GM13976 (cell line): ENCODE measurements at places on chromosomes 5 and 9.

DNA sequence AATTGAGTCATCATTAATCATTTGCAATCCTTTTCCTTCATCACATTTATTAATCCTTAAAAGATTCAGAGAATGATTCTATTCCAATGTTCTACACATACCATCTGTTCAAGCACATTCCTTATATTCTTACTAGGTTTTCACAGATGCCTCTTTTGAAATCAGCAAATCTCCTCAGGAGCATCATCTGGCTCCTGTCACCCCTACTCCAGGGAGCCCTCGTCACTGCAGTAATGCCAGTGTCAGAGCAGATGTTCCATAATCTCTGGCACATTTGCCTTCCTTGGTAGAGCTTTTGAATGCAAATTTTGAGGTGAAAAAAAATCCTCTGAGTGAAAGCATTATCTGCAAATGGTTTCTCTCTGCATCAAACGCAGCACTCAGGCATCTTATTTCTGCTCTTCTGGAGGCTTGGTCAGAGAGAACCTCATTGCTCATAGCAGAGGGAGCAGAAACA is 7.6 kb upstream of the KCNV2 start:
- DNase-seq = no peak

DNA sequence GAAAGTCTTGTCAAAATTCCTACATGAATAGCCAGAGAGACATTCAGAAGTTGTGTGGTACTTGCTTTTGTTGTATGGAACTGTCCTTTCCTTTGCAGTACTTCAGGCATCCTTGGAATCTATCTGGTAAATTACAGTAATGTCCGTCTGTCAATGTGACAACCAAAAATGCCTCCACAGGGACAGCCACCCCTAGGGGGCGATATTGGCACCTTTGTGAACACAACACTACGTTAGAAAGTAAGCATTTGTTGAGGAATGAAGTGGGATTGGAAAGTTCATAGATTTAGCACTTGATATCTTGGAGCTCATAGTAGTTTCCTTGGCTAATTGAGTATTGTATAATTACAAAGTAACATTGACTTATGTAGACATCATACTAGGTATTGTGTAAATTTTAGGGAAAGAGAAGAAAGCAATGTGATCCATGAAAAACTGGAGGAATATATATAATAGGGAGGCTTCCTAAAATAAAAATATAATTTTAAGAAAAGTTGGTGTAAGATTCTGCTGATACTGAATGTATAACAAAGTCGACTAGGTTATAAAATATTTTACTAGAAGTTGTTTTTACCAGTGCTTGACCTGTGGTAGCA is 32.7 kb downstream of the TMEFF1 start:
- peak; percentile 51 for DNase-seq

DNA sequence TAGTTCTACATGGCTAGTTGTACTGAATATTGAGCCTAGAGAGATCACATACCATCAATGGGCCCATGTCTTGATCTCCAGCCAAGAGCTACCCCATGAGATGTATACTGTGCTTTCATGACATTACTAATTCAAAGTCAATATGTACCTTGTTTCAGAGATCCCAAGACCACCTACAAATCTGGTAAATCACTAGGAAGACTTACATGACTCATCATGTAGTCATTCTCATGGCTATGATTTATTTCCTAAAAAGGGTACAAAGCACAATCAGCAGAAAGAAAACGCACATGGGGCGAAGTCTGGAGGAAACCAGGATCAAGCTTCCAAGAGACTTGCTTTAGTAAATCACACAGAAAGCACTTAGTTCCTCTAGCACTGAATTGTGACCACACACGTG is 103.0 kb downstream of the PCSK5 start:
- DNase-seq = no peak

GRCh38 chr5:139181322-139181730 is 16.8 kb downstream of the SIL1 start:
- no peak for DNase-seq

GRCh38 chr9:94649100-94649819 is 9.9 kb upstream of the FBP1 start:
- DNase-seq = no peak

DNA sequence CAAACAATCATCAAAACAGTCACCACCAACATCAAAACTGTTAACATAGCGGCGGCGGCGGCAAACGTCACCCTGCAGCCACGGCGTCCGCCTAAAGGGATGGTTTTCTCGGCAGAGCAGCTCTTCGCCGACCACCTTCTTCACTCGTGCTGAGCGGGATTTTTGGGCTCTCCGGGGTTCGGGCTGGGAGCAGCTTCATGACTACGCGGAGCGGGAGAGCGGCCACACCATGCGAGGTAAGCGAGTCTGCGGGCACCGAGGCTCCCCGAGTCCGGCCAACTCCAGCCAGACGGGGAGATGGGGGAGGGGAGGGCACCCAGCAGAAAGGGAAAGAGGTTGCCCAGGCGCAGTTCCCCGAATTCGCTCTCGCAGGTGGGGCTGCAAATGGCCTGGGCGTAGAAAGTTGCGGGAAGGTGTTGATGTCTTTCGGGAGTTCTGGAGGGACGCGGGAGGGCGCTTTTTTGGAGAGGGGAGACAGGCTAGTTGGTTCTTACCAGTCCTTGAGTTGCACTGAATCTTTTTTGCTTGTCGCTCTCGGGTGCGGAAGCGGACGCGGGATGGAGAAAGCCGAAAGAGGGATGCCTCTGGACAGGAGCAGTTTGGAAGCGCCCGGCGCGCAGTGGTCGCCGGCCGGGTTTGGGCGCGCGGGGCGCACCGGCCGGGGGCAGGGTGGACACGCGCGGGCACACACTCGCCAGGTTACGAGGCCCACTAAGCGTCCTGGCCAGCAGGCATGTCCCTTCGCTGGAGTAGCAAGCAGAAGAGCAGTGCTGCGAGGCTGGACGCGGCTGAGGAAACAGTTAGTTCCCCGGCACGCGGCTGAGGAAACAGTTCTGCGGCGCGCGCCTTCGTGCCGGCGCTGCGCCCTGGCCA is 849 bp downstream of the RORB start:
- peak; percentile 44 for DNase-seq

GRCh38 chr9:85676790-85677189 is 65.0 kb downstream of the AGTPBP1 start:
- DNase-seq = no peak

DNA sequence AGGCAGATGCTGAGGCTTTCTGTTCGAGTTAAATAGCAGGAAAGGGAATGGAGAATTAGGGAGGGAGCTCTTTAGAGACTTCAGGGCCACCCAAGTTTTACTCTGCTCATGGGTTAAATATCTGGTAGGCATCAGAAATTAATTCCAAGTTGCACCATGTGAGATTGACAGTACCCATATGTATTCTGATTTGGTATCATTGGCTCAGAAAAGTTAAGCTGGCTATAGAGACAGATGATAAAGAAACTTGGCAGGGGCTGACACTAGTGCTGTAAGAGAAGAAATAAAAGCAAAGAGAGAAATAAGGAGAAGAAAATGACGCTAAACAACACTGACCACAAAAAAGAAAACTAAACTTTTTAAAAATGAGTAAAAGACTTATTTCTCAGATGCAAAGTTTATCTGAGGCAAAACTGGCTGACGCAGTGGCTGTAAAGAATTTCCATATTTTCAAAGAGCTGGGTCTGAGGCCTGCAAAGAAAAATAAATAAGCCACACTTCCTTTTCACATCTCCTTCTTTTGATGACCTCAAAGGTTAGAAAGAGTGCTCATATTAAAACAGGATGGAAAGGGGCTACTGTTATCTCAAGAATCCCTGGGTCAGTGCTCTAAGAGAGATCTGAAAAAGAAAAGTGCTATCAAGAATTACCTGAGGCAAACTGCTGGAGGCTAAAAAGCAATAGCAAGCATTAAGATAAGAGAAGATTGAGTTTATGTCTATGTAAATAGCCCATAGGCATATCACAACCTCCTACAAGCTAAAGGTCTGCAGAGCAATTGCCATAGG is 399.0 kb upstream of the MEF2C start:
- DNase-seq = no peak

DNA sequence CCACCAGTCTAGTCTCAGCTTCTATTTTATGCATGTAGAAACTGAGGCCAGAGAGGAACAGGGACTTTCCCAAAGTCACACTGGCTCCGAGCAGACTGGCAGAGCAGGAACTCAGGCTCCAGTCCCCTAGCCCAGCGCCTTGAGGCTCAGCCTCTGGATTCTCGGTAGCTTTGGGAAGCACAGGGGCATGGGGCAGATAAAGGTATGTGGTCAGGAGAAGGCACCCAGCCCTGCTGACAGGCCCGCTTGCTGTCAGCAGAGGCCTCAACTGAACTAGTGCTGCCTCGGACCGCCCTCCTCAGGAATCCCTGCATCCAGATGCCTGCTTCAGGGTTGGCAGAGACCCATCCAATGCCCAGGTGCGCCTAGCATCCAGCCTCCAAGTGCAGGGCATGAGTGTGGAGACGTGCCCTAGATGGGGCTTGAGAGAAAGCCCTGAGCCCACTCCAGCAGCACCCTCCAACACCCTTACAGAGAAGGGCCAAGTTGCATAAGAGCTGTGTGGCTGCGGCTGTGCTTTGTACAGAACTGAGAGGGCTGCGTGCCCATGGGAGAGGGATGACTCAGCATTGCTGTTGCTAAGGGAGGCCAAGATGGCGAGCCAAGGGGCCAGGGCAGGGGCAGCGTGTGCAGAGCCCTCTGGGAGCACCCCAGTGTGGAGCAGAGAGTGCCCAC is 168.6 kb downstream of the MACROH2A1 start:
- DNase-seq = no peak

DNA sequence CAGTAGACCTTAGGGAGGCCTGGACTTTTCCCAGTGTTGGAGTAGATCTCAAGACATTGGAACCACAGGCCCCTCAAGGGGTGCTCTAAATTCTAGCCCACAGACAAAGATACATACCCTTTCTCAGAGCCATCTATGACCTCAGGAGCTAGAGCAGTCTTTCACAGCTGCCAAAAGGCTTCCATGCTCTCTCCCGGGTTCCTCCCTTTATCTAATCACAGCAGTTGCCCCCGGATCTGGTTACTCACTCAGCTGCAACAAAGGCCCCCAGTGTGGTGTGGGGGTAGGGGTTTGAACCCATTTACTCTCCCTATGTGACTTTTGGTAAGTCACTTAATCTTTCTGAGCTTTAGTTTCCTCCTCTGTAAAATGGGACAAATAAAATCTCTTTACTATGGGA is 27.0 kb downstream of the POU4F3 start:
- DNase-seq = no peak

DNA sequence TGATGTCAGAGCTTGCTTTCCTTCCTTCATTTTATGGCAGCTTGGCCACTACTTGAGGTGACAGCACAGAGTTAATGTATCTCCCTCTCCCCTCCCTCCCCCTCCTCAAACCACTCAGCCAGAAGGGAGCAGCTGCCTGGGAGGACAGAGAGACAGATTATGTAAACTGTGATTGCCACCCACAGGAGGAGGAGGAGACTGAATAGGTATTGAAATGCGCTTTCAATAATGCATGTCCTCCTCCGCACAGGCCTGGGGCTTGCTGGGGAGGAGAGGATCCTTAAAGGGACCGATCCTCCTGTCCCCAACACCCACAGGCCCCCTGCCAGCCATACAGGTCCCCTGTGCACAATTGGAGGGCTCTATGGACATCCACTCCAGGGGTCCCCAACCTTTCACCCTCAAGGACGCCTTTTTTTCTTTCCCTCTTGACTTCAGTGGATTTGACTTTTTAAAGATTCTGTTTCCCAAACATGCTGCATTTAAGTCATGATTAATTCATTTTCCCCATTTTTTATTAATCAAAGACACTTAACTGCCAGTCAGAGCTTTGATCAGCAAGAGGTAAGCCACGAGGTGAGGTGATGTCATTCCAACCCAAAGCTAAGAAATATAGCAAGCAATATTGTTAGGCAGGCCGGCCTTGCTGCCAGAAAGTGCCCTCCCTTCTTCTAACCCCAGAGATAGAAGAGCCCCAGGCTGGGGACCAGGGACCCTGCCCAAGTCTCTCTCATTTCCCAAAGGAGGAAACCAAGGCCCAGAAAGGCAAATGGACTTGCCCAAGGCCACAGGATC is 47.5 kb upstream of the CPLX2 start:
- no peak for DNase-seq

DNA sequence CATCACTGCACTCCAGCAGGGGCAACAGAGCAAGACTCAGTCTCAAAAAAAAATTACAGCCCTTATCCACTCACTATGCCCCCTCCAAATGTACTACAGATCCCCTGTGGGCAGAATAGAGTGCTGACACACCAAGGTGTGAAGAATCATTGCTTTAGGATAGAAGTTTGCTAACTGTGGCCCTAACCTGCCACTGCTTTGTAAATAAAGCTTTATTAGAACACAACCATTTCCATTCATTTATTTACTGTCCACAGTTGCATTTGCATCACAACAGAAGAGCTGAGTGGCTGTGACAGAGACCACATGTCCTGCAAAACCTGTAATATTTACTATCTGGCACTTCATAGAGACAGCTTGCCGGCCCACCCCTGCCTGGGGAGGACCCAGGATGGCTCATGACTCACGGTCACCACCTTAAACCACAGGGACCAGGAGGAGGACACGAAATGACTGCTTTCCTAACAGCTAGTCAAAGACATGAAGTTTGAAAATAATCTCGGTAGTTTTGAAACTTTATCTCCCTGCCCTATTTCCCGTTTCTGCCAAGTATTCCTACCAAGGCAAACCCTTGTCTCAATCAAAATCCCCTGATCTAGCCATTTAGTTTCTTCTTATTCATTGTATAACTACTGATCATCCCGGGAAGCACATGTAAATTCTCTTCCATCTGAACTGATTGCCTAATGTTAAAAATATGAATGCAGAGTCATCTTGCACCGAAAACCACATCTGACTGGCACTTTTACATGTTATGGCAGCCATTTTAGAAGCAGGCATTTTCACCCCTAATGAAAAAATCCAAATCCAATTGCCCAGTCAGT is 206.1 kb downstream of the SLIT3 start:
- DNase-seq = no peak

DNA sequence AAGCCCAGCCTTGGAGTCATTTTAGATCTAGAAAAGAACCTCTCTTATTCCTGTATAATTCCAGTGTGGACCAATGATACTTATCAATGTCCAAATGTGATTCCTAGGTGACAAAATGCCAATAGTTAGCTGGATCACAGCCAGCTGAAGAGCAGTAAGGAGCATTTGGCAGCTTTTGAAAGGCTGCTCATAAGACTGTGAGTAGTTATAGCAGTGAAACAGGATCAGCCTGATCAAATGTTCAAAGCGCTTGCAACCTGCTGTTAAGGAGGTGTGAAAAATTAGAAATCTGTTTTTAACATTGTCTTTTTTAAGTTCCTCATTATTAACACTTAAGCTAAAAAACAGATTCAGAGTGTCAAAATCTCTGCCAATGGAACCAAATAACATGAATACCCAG is 85.1 kb downstream of the SSBP2 start:
- DNase-seq = no peak

DNA sequence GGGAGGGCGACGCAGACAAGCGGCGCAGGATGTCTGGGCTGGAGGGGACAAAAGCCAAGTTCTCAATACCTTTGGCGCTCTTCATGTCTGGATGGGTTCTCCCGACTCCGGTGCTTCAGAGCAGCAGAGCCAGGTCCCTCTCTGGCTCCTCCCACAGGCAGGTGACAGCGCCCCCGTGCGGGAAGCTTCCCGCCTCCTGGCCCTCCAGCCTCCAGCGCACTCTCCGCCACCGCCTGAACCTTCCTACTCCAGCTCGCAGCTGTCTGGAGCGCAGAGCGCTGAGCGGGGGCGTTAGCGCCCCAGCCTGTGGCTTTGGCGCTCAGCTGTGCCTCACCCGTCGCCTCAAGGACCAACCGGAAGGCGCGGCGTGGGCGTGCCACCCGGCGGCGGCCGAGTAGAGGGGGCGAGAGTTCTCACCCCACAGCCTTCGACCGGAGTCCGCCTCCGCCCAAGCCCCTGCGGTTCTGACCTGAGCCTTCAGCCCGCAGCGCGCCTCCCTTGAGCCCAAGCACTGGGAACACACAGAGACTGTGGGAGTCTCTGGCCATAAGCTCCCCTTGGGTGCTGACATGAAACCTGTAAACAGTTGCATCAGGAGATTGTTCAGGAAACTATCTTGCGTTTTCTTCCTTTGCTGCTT is at the start of gene SLCO4C1:
Gene SLCO4C1, minus strand, starts transcription at position 107 of the 640 bp plus-strand sequence. Its CDS starts 22 bp downstream, at position 85.
- peak; percentile 85 for DNase-seq
